Stimulated activated CD8-positive, alpha-beta memory T cell treated with anti-CD3 and anti-CD28 coated beads, Interleukin-2, amount 100 ng/mL, for 1 hour (primary cell): ENCODE measurements at places on chromosomes 7 and 10.

DNA sequence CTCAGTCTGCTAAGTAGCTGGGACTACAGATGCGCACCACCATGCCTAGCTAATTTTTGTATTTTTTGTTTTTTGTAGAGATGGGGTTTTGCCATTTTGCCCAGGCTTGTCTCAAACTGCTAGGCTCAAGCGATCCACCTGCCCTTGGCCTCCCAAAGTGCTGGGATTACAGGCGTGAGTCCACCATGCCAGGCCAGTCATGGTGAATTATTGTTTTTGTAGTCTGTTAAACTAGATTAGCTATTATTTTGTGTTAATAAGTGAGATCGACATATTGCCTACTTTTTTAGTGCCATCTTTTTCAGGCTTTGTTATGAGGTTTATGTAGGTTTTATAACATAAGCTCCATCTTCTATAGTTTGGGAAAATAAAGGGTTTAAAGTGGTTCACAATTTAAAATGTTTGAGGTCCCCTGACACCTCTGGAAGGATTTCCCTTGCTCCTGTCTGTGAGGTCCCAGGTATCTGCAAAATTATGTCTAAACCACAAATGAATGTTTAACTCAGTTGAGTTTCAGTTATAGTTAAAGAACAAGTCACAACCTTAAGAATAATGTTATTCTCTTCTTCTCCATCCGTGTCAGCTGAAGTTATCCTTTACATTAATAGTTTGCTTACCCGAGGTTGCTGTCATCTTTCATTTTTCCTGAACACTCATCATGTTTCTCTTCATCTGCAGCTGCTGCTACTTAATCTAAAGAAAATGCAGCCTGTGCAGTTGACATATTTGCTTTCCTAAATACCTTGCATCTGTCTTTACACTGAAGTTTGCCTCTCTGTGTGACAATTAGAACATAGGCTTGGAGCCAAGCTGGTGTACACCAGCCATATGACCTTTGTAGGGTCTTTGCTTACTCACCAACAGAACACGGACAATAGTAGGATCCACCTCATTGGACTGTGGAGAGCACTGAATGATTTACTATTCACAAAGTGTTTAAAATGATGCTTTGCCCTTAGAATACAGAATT, 8.9 kb upstream of the VSTM4 start:
- no peak for DNase-seq

GRCh38 chr7:39594988-39595620, 28.3 kb upstream of the RALA start:
- no peak for DNase-seq

DNA sequence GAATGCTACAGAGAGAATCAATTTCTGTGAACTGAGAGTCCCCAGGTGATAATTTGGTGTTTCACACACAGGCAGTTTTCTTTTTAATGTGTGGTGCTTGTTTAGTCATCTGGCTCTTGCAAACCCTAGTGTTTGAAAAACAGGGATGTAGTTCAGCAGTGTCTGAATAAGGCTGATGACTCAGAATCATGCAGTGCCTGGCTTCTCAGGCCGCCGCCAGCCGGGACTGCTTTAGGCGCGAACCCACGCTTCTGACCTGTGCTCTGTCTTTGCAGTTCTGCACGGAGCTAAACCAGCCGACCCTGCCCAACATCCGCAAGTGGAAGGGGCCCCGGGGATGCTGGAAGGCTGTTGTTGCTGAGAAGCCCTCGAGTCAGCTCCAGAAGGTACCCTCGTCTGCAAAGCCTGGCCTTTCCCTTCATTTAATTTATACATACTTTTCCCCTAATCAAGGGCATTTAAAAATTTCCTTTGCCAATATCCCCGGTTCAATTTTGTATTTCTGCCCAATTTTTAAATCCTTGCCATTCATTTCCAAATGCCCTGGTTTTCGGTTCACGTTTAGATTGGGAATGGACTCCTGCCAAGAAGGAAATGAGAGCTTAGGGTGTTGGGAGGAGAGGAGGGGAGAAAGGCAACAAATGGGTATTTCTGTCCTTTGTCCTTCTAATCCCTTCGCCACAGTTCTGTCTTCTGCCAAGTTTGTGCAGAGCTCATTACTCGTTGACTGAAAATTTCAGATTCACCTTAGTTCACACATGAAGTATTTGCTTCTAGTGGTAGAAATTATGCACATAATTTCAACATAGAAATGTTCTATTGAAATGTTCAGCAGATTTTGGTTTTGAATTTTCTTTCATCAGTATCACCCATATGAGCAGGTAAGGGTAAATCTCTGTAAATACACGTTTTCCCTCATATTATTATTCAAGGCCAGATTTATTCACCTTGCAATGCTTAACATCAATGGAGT, 108.5 kb upstream of the ANLN start:
- DNase-seq = no peak

GRCh38 chr7:117116211-117116610, 162.9 kb downstream of the ST7 start:
- no peak for DNase-seq

DNA sequence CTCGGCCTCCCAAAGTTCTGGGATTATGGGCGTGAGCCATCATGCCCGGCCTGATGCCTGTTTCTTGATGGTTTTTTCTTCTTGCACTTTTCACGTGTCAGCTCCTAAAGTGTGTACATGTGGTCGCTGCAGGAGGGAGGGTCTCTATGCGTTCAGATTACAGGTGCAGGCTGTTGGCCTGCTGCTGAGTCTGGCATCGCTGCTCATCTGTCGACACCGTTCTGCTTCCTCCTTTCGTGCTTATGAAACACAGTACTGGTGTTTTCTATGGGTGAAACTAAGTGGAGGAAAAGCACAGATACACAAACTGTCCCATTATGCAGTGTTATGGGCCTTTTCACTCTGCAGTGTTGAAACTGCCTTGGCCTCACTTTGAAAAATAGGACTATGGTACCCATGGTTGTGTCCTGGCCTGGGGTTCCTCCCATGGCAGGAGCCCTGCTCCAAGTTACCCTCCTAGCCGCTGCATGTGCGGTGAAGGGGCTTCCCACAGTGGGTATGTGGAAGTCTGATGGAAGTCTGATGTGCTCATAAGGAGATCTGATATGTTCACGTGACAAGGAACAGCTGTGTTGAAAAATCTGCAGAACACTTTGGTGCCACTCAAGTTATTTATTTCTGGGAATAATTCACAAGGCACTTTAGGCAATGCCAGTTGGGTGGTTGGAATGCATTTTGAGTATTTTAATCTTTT, 23.5 kb downstream of the OGDH start:
- DNase-seq = no peak

GRCh38 chr7:52940481-52940880, 95.0 kb upstream of the POM121L12 start:
- DNase-seq = no peak

DNA sequence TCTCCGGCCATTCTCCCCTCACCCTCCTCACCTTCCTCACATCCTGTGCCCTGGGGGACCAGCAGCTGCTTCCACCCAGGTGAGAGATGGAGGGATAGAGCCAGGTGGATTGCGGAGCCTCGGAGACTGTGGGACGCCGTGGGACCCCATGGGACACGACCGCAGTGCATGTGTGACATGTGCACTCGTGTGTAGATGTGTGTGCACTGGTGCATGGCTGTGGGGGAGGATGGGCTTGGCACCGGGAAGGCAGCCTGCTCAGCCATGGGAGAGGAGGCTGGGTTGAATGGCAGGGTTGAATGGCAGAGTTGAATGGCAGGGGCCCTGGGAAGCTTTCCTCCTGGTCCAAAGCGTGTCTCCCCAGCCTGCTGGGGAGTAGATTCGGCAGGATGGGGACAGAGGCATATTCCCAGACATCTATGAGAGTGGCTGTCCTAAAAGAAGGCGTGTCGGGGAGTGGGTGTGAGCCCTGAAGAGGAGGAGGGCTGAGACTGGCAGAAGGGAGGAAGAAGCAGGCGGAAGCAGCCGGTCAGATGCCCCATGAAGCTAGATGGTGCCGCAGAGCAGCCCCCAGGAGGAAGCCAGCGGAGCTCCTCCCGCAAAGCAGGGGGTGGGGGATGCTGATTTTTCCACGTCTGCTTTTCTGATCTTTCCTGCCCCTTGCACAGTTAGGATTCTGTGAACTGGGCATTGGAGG, 815 bp downstream of the GIMAP8 start:
- peak; percentile 47 for DNase-seq

GRCh38 chr10:4651404-4652037, 174.5 kb upstream of the AKR1E2 start:
- no peak for DNase-seq

DNA sequence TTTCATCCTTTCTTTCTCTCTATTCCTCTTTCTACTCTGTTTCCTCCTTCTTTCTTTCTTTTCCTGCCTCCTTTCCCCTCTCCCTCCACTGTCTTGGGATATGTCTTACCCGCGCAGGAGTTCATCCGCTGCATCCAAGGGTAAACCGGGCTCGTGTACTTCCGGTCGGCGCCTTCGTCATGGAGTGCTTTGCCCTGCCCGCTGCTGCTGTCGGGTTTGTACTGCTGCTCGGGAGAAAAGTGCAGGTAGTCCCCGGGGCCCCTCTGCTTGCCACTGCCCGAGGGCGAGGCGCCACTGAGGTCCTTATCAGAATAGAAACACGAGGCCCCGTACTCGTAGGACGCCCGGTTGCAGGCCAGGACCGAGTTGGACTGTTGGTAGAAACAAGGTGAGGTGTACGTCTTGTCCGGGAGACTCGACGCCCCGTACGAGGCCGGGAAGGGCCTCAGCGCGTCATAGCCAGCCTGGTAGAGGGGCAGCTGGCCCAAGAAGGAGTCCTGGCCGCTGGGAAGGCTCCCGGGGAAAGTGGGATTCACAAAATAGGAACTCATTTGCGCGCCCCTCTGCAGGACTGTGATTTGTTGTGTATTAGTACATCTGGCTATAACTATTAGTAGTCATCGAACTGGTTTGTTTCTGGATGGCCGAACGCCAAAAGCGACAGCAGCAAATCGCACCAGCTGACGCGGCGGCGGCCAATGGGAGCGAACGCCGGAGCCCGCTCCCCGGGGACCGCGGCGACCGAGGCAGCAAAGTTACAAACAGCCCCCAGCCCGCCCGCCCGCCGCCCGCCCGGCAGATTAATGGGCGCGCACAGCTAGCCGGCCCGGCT, at the start of gene HOXA6:
Gene HOXA6 (minus strand): TSS at position 576 of the 832 bp plus-strand sequence. CDS start 25 bp downstream, at position 551.
- DNase-seq = no peak

DNA sequence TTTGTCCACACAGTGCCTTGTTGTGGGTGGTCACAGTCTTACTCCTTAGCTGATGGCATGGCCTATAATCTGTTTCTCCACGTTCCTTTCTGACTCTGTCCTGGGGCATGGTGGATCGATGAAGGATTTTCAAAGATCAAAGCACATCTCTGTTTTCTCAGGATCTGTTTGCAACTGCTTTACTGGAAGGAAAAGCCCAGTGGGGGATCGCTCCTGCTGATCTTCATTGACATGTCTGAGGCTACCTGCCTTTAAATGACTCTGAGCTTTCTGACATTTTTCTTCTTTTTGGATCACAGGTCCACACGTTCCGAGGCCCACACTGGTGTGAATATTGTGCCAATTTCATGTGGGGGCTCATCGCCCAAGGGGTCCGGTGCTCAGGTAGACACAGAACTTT, 68.0 kb upstream of the PRR15 start:
- no peak for DNase-seq

- DNase-seq = no peak
These were observed 117.6 kb downstream of the GLCCI1 start for GRCh38 chr7:8086239-8086638.

GRCh38 chr10:114195079-114195478, 15.9 kb downstream of the TDRD1 start:
- DNase-seq = no peak

DNA sequence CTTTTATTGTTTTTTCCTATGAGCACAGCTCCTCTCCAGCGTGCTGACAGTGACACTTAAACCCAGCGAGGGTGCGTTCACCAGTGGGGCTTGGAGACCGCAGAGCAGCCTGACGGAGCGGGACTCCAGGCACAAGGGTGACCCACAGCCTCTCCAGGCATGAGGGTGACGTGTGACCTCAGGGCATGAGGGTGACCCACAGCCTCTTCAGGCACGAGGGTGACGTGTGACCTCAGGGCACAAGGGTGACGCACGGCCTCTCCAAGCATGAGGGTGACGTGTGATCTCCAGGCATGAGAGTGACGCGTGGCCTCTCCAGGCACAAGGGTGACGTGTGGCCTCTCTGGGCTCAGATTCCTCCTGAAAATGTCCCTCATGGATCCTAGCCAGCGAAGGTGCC, 164.3 kb upstream of the TCERG1L start:
- no peak for DNase-seq

- no peak for DNase-seq
These were observed 11.6 kb upstream of the CYTH3 start for GRCh38 chr7:6284055-6284400.

- DNase-seq = no peak
These were observed 804 bp downstream of the TMEM106B start for GRCh38 chr7:12211711-12212485.

- no peak for DNase-seq
These were observed 12.4 kb upstream of the SEC24C start for GRCh38 chr10:73731588-73732375.

DNA sequence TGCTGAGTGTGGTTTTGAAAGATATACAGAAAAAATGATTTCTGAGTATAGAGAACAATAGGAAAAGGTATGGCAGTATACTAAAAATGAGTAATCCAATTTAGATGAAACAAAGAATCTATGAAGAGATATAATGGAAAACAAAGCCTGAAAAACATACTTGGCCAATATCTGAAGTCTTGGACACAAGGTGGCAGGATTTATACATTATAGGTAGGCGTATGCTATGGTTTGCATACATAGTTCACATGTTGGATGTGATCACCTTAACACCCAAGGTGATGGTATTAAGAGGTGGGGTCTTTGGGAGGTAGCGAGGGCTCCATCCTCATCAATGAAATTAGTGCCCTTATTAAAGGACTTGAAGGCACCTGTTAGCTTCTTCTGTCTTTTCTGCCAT, 34.5 kb upstream of the BPGM start:
- no peak for DNase-seq

GRCh38 chr7:30252885-30253795, 31.3 kb upstream of the ZNRF2 start:
- DNase-seq = no peak

DNA sequence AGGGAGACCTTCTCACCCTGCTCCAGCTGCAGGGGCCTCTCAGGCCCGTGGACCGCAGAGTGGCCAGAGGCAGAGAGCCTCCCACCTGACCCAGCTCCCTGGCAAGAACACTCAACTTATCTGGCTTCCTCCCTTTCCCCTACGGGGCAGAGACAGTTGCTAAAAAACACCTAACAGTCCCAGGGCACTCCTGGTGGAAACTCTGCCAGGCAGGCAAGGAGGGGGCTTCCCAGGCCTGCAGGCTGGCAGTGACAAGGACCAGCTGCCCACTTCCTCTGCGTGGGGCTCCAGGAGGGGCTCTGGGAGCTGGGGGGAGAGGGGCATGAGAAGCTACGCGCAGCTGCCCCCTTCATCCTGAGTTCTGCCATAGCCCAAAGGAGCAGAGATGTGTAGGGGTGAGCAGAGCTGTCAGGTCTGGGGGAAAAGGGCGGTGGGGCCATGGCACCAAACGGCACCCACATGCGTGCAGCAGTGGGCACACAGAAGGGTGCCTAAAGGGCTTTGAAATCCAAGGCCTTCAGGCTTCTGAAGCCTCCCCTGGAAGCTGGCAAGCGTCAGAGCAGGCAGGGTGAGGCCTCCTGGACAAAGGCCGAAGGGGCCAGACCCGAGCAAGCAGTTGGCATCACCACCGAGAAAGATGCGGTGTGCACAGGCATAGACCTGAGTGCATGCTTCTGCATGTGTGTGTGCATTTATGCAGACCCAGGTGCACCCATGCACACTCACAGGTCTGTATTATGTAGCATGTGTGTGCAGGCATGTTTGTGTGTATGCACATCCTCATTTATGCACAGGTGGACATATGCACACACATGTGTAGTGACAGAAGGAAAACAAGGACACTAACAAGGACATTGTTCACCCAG, 14.4 kb downstream of the SPOCK2 start:
- DNase-seq = no peak
